Spleen (tissue), 13 donors: ENCODE measurements at places on chromosomes 6 and 20.
A peak's percentile ranks its signal among the peaks of the same experiment; 100 is the strongest.

DNA sequence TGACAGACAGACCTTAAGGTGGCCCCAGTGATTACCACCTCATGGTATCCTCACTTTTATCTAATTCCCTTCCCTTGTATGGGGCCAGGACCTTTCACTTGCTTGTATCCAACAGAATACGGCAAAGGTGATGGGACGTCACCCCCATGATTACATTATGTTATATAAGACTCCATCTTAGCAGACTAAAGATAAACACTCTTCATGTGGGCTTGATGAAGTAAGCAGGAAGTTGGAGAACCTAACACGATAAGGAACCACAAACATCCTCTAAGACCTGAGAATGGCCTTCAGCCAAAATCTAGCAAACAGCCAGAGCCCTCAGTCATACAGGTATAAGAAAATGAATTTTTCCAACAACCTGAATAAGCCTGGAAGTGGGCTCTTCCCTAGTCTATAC is 8.0 kb downstream of the SLC17A3 start:
- DNase-seq = no peak

- no peak for DNase-seq
Observed at GRCh38 chr20:21712443-21713059, 7.1 kb downstream of the PAX1 start.

- DNase-seq = no peak
Observed at GRCh38 chr6:63154535-63154934, 56.7 kb upstream of the FKBP1C start.

DNA sequence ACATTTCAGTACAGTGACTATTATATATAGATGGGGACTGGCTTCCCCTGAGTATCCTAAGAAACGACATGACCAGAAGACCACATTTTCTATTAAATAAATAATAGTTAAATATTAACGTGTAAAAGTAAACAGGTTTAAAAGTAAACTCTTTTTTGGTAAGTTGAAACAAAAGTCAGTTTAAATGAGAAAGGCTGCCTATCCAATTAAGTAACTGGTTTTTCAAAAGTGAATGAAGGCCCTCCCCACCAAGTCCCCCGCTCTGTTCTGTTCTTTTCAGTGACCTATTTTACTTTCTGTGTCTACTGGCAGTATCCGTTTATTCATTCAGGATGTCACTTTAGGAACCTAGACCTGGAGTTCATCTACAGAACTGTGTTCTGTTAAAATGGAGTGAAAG is 32.0 kb downstream of the QKI start:
- DNase-seq = no peak

DNA sequence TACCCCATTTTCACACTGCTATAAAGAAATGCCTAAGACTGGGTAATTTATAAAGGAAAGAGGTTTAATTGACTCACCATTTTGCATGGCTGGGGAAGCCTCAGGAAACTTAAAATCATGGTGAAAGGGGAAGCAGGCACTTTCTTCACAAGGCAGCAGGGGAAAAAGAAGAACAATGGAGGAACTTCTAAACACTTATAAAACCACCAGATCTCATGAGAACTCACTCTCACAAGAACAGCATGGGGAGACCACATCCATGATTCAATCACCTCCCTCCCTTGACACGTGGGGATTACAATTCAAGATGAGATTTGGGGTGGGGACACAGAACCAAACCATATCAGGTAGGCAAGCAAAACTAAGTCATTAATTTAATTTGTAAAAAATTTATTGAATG is 343.2 kb downstream of the FRK start:
- no peak for DNase-seq

- DNase-seq = peak; percentile 40
Observed at GRCh38 chr6:168367285-168367751, 47.7 kb upstream of the DACT2 start.

GRCh38 chr20:50670126-50670862 is 21.0 kb downstream of the RIPOR3 start:
- DNase-seq = no peak

DNA sequence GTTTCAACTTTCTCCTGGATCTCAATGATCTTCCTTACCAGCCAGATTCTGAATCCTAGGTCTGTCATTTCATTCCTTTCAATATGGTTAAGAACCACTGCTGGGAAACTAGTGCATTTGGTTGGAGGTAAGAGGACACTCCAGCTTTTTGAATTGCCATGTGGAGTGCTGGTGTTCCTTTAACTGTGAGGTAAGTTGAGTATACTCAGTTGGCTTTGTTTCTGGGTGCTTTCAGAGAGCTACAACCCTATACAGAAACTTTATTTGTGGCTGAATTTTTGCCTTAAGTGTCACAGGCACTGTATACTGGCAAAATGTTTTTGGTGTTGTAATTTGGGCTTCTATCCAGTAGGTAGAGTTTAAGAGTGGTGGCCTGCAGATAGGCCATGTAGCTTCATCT is 175.8 kb downstream of the TBC1D32 start:
- no peak for DNase-seq

DNA sequence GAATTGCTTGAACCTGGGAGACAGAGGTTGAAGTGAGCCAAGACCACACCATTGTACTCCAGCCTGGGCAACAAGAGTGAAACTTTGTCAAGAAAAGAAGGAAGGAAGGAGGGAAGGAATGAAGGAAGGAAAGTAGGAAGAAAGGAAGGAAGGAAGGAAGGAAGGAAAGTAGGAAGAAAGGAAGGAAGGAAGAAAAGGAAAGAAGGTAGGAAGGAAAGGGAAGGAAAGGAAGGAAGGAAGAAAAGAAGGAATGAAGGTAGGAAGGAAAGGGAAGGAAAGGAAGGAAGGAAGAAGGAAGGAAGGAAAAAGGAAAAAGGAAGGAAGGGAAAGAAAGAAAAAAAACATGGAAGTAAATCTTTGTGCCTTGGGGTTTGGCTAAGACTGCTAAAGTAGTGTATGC is 11.7 kb downstream of the ULBP1 start:
- DNase-seq = no peak

DNA sequence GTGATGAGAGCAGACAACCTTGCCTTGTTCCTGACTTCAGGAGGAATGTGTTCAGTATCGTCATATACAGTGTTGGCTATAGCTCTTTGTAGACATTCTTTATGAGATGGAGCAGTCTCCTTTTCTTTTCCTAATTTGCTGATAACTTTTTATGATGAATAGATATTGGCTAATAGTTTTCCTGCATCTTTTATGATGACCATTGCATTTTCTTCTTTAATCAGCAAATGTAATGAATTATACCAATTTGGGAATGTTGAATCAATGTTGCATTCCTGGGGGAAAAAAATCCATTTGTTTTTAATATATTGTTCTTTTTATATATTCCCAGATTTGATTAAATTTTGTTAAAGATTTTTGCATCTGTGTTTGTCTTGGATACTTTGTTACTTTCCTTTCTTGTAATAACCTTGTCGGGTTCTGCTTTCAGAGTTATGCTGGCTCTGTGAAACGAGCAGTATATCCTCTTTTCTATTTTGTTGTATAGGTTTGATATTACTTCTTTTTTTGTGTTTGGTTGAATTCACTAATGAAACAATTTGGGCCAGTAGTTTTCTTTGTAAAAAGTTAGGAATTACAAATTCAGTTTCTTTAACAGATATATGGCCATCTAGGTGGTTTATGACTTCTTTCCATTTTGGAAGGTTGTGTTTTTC is 23.9 kb downstream of the KDM1B start:
- no peak for DNase-seq

DNA sequence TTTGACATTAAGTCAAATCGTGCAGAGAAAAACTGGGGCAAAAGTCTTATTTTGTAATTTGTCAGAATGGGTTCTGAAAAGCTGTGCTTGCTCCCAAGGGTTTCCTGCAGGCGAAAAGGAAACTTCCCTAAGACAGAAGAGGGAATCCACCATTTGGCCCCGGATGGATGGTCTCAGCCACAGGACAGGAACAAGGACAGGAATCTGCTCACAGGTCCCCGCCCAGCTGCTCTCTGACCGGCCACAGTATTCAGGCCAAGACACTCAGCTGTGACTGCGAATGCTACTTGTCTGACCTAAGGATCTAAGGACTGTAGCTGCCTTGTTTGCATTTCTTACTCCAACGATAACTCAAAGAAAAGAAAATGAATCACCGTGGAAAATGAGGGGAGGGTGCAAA is 197.0 kb downstream of the BMP7 start:
- no peak for DNase-seq

- DNase-seq = no peak
Observed at GRCh38 chr20:49513517-49513916, 31.0 kb upstream of the KCNB1 start.

DNA sequence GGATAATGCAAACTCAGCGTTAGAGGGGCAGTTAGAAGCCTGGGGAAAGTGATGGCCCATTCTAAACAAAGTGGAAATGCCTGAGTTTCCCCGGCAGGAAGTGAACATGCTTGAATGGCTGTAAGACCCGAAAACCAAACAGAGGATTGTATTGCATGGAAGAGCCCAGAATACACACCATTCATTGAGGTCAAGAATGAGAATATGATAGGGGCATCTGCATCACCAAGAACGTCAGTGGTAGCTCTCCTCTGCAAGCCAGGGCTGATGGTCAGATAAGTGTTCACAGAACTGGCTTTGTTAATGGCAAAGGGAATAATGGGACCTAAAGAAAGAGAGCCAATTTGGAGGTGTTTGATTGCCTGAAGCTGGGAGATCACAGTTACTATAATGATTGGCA is 663.4 kb downstream of the KHDRBS2 start:
- DNase-seq = no peak
